ENCODE measurements at places on chromosomes 12 and 14.

DNA sequence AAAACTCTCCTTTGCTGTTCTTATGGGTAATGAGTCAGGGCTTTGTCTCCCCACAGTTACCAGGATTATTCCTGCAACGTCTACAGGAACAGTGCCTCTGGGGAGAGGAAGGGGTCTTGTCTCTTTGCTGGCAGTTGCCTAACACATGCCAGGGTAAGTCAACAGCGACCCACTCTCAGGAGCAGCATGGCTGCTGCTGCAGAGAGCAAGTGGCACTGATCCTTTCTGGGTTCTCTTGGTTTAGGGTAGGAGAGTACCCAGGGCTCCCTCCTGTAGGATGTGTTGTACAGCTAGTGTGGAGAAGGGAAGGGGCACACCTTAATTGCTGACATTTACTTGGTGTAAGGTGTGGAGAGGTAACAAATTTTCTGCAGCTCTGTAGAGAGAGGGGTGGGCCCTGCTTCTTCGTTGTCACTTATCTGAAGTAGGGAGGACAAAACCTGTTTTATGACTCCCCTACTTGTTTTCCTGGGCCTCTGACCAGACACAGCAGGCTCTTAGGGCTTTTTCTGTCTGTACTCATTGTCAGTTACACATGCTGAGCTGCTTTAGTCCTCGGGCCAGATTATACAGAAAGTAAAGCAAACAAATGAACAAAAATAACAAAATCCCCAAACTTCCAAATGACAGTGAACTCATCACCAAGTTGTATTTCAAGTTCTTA lies 168.2 kb downstream of the ACSS3 start:
- DNase-seq = no peak

DNA sequence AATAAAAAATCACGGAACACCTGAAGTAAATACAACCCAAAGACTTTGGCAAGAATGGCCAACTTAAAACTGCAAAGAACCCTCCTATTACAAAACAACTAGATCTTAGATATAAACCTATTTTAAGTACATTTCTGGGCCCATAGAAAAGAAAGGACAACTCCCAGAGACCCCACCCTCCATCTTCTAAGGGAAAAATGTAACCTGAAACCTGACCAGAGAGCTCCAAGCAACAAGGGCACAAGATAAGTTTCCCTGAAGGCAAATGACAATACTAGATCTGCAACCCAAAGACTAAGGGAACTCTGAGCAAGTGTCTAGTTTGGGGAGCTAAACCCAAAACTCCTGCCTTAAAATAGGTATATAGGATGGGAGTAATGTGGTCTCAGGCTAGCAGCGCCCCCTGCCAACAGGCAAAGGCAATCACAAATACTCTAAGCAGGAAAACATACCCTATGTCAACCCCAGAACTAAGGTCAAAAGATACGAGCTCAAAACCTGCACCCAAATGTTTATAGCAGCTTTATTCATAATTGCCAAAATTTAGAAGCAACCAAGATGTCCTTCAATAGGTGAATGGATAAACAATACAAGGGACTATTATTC lies 218.9 kb downstream of the ITPR2 start:
- no peak for DNase-seq

DNA sequence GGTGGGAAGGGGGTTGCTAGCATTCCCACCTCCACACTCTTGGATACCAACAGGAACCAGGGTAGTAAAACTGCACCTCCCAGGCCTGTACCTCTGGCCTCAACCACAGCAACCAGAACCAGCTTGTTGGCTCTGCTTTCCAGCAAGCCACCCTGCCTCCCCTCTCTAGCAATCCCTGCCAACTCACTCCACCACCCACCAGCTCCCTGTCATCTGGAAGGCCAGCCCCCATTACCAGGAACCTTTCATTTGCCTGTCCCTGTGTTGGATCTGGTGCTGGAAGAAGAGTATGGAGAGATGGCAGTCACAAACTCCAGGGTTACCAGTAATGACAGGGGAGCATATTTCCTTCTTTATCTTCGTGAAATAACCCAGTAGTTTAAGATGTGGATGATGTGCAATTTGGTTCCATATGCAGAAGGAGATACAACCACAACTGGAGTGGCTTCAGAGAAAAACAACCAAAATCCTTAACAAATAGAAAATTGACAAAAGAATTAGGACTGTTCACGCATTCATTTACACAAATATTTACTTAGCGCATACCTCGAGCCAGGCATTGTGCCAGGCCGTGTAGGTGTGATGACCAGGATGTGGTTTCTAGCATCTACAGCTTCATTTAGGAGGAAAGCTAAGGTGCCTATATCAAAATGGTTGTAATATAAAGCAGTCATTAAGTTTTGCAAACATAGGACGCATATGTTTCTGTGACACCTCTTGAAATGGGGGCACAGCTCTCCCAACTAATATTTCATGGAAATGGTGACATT lies 3.4 kb downstream of the B4GALNT3 start:
- no peak for DNase-seq

DNA sequence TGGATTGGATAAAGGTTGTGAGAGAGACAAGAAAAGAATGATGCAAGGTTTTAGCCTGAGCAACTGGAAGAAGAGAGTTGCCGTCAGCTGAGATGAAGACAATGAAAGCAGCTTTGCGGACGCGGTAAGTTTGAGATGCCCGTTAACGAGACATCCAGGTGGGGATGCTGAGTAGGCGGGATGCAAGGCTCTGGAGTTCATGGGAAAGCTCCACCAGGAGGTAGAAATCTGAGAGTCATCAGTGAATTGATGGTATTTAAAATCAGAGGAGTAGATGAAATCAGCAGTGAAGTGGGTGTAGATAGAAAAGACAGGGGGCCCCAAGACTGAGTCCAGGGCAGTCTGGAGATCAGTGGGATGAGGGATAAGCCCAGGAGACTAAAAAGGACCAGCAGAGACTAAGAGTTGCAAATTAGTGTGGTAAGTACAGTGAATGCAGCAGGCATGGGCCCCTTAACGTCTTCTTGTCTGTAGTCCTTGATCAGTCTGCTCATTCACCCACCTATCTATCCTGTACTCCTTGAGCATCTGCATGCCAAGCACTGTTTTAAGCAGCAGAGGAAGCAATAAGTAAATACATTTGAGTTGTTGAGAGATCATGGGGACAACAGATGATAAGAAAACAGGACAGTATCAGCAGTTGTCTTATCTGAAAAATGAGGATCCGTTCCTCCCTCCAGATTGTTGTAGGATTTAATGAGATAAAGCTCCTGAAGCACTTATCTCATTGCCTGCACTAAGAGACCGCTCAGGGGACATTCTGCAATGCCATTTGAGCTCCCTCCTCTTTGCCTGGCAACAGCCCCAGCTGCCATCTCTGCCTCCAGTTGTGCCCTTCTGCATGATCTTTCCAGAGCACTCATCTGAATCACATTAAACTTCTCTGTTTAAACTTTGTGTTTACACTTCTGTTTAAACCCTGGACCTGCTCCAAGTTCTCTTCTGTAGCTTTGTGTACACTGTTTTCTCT lies 91.5 kb downstream of the APAF1 start:
- no peak for DNase-seq

GRCh38 chr14:68862954-68863594 lies 70.2 kb upstream of the ZFP36L1 start:
- DNase-seq = no peak

- no peak for DNase-seq
Measured at GRCh38 chr14:72780751-72781150, 113.2 kb downstream of the DPF3 start.

DNA sequence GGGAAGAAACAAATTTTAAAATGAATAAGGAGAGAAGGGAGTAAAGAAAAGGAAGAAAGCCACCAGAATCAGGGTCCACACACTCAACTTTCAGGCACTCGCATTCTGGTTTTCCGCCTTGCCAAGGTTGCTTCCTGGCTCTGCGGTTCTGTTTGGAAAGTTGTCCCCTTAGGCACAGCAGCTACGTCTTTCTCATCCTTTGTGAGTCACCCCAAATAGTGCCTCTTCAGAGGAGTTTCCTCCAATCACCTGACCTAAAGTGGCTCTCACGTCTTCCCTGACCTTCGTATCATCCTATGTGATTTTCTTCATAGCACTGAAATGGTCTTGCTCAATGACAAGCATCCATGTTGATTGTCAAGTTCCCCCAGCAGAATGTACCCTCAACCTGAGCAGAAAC lies 99.5 kb upstream of the TMCC3 start:
- no peak for DNase-seq

GRCh38 chr14:58737511-58737910 lies 99.7 kb downstream of the DACT1 start:
- DNase-seq = no peak

DNA sequence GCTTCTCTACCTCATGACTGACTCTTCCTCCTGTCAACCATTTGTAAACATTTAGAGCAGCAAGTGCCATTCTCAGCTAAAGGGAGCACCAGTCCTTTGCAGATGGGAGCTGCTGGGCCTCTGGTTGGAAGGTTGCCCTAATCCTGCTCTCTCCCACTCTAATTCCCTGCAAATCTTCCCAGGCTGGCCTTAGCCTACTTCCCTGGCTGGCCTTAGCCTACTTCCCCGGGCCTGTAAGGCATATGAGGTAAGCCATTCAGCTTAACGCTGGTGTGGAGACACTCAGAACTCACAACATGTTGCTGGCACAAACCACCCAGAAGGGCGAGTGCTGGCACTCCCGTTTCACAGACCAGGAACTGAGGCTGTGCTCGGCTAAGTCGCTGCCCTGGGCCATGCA lies 69.0 kb downstream of the CPSF2 start:
- no peak for DNase-seq

DNA sequence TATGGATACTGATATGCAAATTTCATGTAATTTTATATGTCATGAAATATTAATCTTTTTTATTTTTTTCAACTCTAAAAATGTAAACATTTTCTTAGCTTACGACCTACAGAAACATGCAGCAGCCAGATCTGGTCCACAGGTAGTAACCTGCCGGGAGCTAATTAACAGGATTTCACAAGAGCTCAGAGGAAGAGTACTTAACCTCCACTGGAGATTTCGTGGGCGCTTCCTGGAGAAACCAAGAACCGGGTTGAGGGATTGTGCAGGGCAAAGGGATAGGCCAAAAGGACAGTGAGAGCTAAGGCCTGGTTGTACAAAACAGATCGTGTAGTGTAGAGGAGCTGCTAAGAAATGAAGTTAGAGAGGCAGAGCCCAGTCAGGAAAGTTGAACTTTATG lies 315.7 kb downstream of the PAWR start:
- no peak for DNase-seq

DNA sequence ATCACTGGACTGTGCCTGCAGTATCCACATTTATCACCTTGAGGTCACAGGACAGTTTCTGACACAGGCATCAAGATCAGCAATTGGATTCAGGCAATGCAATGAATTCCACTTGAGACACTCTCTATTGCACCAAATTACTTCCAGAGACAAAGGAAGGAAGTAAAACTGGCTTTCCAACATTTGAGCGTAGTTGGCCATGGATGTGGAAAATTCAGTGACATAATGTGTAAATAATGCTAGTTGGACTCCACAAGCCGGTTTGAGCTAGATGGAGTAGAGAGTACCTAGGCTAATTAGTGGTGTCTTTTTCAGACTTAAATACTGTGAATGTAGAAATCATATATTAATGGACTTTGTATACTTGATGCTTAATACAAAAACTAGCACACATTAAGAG lies 168.3 kb upstream of the SYT1 start:
- DNase-seq = no peak

GRCh38 chr12:15767301-15767700 lies 21.9 kb downstream of the EPS8 start:
- DNase-seq = no peak

DNA sequence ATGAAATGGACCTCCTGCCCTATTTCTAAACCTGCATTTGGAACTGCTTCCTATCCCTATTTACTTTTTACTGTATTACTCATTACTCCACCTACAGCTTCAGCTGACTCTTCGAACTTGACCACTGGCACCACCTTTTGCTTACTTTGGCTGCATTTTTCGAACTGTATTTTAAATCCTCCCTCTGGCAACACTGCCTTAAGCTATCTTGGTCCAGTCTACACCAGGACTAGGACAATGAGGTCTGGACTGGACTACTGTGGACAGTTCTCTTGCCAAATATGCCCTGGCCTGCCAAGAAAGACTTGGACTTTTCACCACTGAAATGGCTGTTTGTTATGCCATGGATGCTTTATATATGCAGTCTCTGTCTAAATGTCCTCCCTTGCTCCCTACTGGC lies 328.1 kb downstream of the BTG1 start:
- DNase-seq = no peak

All from stimulated activated CD4-positive, alpha-beta T cell treated with anti-CD3 and anti-CD28 coated beads, Interleukin-15, amount 100 ng/mL, for 1 hour (primary cell).